Peyer's patch (tissue), 4 donors: ENCODE measurements at places on chromosomes 12 and 14.
A peak's percentile ranks its signal among the peaks of the same experiment; 100 is the strongest.

DNA sequence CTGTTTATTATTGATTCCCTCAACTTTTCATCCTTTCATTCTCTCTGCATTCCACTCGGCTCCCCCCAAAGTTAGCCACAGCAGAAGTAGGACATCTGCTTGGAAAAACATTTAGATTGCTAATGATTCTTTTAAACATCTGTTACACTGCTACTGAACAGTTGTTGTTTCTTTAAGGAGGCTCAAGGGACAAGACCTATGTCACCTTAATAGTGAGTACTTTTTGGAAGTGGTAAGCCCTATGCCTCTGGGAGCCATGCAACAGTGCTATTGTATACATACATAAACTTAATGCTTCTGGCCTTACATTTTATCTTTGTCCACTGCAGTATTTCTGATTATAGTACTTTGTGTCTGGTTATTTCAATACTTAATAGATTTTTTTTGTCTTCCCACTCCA lies 628.2 kb upstream of the FOXG1 start:
- DNase-seq, result no peak

DNA sequence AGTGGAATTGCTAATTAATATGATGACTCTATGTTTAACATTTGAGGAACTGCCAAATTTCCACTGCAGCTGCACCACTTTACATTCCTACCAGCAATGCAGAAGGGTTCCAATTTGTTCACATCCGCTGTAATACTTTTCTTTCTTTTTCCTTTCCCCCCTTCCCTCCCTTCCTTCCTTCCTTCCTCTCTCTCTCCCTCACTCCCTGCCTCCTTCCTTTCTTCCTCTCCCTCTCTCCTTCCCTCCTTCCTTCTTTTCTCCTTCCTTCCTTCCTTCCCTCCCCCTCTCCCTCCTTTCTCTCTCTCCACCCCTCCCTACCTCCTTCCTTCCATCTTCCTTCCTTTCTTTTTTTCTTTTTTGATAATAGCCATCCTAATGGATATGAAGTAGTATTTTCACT lies 3.2 kb upstream of the PFKM start:
- no peak for DNase-seq

DNA sequence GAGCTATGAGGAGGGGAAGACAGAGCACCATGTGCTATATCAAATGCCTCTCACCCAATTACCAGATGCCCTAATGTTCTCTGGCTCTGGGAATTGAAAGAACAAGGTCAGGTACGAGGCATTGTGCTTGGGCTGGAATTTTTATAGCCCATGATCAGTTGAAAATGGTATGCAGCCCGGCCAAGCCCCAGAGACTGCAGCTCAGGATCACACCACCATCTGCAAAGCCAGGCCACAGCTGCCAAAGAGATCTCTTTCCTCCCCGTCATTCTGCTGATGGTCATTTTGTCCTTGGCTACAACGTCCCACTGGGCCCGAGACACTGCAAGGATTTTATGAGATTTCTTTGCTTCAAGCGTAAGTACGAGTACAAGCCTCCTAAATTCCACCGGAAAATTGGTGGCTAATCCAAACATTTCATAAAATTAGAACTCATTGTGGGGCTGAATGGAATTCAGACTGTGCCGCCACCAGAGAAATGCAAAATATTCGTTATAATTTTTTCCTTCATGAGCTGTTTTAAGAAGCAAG lies 15.1 kb downstream of the NUAK1 start:
- no peak for DNase-seq

GRCh38 chr12:124573839-124574786 lies 6.7 kb upstream of the NCOR2 start:
- no peak for DNase-seq

GRCh38 chr12:59484575-59484974 lies 111.3 kb upstream of the SLC16A7 start:
- no peak for DNase-seq

DNA sequence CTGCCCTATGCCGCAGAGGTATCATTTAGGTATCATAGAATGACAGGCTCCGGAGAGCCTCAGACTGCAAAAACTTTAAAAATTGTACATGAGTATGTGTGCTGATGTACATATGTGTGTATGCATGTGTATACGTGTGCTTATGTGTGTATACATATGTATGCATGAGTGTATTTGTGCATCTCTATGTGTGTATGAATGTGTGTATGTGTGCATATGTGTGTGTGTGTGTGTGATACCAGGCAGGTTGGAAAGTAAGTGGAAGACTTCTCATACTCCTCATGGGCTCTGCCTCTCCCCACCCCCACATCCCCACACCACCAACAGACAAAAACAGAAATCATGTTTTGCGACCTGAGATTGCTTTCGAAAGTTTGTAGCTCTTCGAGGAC lies 621 bp upstream of the TMEM117 start:
- DNase-seq, result peak; percentile 25
